ENCODE measurements at places on chromosomes 11 and 22. TPM values are rescaled to one million over a fixed set of nuclear protein-coding genes. Genes with fewer than 3 reads are reported as not detected.
A peak's percentile ranks its signal among the peaks of the same experiment; 100 is the strongest.

- no peak for DNase-seq
Observed at GRCh38 chr11:8277691-8278090, 14.0 kb upstream of the LMO1 start.

GRCh38 chr11:33358150-33358831, 101.1 kb downstream of the HIPK3 start:
- DNase-seq, result no peak

- no peak for DNase-seq
Observed at GRCh38 chr11:10680956-10681487, 12.5 kb downstream of the IRAG1 start.

- no peak for DNase-seq
Observed at GRCh38 chr11:101555366-101555765, 28.4 kb downstream of the TRPC6 start.

GRCh38 chr11:9815486-9816136, 151.7 kb downstream of the SWAP70 start:
- DNase-seq, result no peak

- DNase-seq, result peak; percentile 71
Observed at GRCh38 chr11:34631737-34632104, 10.8 kb downstream of the EHF start.

DNA sequence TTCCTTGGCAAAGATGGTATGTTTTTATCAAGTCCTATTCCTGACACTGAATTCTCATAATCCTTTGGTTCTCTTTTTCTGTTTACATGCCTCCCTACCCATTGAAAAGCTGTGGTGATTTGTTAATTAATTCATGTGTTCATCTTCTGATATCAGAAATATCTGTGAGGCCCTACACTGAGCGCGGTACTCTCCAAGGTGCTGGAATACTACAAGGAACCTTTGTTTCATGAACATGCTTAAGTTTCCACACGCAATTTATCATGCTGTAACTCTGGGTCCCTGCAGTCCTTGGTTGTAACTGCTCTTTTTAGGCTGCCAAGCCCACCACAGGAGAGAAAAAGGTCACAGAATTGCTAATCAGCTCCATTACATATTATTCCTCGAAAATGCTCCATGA, 331.8 kb downstream of the FAT3 start:
- no peak for DNase-seq

DNA sequence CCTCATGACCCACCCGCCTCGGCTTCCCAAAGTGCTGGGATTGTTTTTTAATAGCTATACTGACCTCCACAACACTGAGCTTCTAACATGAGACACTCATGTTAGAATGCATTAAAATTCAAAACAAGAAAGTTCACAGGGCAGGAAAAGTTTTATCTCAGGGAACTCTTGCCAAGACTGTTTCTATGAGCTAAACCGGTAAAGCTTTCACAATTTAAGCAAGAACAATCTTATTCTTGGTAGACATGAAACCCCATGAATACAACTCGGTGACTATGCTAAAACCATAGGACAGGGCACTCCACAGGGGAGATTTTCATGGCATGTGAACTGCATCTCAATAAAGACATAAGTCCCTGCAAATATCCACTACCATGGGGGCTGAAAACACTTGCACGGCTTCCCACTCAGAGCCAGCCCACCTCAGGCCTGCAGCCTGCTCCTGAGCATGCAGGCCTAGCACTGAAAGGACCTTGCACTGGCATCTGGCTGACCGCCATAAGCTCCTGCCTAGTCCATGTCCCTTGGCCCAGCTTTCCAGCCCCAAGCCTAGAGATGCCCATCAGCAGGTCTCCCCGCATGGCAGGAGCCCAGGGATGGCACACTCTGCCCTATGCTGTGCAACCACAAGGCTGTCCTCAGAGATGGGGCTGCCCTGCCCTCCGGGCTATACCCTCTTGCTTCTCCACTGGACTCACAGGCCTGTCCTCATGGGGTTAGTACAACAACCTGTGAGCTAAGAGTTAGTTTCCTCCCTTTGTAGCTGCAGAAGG, 58.4 kb downstream of the DGCR2 start:
- DNase-seq, result peak; percentile 92

Gene MMP8
- 0.50 TPM for total RNA-seq

Gene LMO2
- total RNA-seq, result 5.1 TPM

Gene IGSF22
- total RNA-seq, result 0.13 TPM

Measured in left lobe of liver (tissue), 2 donors.